Karpas-422 (cell line): ENCODE measurements at places on chromosomes 7 and 10. TPM values are rescaled to one million over a fixed set of nuclear protein-coding genes. Genes with fewer than 3 reads are reported as not detected.
A peak's percentile ranks its signal among the peaks of the same experiment; 100 is the strongest.

GLI3 gene
- 0.07 TPM in 1 of 2 replicates, not detected in the other for total RNA-seq

GRCh38 chr7:21059069-21059468 lies 272.4 kb upstream of the SP8 start:
- H3K4me3 ChIP-seq, result no peak overlapping the region
- no peak for DNase-seq
- no peak overlapping the region for H3K27ac ChIP-seq
- no peaks in the 10 kb centered on the region for H3K36me3 ChIP-seq
- no peaks in the 10 kb centered on the region for H3K27me3 ChIP-seq

ADAM12 gene
- not detected in 2 replicates for total RNA-seq

C10orf53 gene
- not detected in 2 replicates for total RNA-seq

GRCh38 chr7:132164558-132165125 lies 411.6 kb downstream of the PLXNA4 start:
- no peak overlapping the region for H3K4me3 ChIP-seq
- H3K4me1 ChIP-seq, result no peaks in the 10 kb centered on the region
- H3K27ac ChIP-seq, result no peak overlapping the region
- H3K27me3 ChIP-seq, result no peaks in the 10 kb centered on the region

GRCh38 chr7:65269150-65269856 lies 104.4 kb upstream of the ZNF92 start:
- peaks cover 3% of the 10 kb centered on the region for H3K4me1 ChIP-seq
- H3K4me3 ChIP-seq, result peak overlapping the region; percentile 76
- H3K27ac ChIP-seq, result no peak overlapping the region
- no peaks in the 10 kb centered on the region for H3K36me3 ChIP-seq

DNA sequence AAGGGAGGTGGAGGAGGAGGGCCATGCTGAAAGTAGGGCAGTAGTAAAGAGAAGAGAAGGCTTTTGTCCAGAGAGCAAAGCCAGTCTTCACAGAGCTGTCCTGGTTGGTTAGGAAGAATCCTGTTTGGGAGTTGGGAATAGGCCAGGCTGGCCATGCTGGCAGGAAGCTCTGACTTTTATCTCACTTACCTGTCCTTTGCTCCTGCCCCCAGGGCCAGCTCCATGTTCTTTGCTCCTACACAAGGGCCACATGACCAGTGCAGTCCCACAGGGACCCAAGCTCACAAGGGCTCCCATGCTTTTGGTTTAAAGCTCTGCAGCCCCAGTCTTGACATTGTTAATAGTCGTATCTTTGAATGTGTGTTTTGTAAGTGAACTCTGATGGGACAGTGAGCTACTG lies 161.6 kb upstream of the KMT2E start:
- H3K27me3 ChIP-seq, result no peaks in the 10 kb centered on the region
- no peaks in the 10 kb centered on the region for H3K4me1 ChIP-seq
- no peak for DNase-seq
- H3K4me3 ChIP-seq, result no peak overlapping the region

STEAP4 gene
- total RNA-seq, result not detected in 2 replicates

DNA sequence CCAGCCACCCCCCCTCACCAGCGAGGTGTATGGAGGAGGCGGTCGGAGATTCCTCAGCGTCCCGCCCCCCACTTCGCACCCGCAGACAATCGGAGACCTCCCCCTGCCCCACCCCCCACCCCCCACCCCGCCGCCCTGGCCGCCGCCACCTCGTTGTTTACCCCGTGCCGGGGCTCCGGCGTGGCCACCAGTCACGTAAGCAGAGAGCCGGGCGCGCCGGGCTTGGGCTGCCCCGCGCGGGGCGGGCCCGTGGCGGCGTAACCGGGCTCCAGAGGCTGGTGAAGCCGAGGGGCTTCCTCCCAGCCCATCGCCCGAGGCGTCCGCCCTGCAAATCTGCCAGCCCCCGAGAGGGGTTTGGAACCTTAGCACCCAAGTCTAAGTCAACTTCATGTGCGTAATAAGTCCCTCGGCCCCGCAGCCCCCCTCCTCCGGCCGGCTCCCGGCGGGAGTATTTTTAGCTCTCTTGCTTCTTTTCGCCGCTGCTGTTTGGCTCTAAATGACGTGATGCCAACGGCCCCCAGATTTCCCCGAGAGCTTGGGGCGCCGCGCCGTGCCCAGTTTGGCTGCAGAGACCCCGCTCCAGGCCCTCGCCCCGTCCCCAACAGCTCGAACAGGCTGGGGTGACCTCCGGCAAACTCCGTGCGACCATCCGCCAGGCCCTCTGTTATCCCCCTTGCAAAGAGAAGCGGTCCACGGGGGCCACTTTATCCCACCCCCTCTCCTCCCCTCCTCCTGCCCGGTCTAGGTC lies 2.7 kb downstream of the MXI1 start:
- H3K4me1 ChIP-seq, result peaks cover 67% of the 10 kb centered on the region
- no peaks in the 10 kb centered on the region for H3K27me3 ChIP-seq
- peak; percentile 47 for DNase-seq
- no peaks in the 10 kb centered on the region for H3K36me3 ChIP-seq

ERVW-1 gene
- not detected in 2 replicates for total RNA-seq

DNA sequence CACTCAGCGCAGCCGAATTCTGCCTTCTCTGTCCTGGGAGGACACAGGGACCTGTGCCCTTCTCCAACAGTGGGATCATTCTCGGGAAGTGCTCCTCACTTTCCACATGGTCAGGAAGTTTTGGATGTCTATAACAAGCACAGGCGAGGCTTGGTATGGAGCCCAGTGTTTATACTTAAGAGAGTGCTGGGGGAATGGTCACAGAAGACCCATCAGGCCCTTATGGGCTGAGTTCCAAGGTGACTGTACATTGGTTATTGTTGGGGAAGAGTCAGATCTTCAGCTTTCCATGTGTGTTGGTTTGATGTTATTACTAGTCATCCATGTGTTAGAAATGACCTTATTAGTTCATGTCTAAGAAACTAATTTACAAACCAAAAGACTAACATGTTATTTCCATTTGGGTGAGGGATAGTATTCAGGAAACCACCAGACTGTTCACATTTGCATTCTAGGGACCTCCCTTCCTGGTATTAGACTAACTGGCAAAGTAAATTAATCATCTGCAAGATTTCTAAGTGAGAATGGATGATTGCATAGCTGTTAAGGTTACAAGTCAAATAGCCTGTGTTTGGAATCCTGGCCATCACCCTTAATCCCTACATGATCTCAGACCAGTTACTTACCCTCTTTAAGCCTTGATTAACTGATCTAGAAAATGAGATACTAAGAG lies 834.2 kb downstream of the LRMDA start:
- H3K27ac ChIP-seq, result no peak overlapping the region
- DNase-seq, result no peak
- no peak overlapping the region for H3K4me3 ChIP-seq
- H3K4me1 ChIP-seq, result no peaks in the 10 kb centered on the region

ODAD2 gene
- total RNA-seq, result not detected in 2 replicates

DNA sequence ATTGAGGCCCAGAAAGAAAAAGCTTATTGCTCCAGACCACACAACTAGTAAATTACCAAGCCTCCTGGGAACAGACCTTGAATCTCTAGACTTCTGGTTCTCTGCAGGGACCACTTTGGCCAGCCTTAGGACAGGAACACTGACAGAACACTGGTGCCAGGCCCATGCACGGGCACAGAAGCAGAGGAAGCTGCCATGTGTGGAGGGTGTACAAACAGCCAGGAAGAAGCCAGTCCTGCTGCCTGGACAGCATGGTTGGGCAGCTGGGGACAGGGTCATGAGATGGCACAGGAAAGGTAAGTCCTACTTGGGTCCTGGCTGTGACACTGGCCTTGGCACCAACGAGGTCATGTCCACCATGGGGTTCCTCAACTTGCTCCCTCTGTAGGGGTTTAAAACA lies 19.2 kb downstream of the MMRN2 start:
- no peaks in the 10 kb centered on the region for H3K4me1 ChIP-seq
- no peak for DNase-seq
- H3K36me3 ChIP-seq, result no peaks in the 10 kb centered on the region
- H3K27me3 ChIP-seq, result no peaks in the 10 kb centered on the region

DNA sequence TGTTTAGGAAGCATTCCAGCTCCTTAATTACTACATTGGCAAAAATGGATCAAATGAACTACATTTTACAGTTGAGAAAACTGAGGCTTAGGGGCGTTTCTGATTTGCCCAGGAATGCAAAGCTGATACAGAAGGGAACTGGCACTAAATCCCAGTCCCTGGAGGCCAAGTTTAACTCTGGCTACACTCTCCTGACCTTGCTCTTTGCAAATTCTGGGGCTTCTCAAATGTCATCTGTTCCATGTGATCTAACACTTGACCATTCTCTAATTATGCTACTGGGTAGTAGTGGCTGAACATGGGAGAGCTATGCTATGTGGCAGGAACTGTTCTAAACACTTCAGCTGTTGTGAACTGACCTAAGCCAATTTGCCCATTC lies 11.3 kb upstream of the HABP2 start:
- H3K36me3 ChIP-seq, result no peaks in the 10 kb centered on the region
- no peaks in the 10 kb centered on the region for H3K4me1 ChIP-seq
- H3K27ac ChIP-seq, result no peak overlapping the region
- DNase-seq, result no peak

DNA sequence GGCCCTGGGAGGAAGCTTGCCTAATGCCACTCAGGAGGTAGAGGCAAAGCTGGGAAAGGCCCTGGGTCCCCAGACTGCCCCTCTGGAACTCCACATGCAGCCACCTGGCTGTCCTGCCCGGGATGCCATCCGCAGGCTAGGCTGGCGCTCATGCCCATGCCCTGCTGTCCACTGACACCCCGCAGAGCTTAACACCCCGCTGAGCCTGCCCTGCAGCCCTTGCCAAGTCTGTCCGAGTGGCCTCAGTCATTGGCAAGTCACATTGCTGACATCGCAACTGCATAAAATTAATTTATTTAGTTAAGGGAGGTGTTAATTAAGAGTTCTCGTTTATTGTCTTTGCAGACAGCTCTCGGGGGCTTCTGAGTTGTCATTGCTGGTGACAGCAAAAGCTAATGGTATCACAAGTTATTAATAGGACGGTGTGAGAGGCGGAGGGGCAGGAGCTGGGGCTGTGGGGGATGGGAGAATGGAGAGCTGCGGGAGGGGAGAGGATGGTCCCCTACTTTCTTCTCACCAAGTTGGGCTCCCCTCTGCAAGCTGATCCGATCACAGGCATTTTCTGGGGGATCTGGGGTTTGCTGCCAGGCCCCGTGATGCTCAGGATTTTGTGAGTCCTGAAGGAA lies 55.6 kb upstream of the PCBD1 start:
- no peaks in the 10 kb centered on the region for H3K27me3 ChIP-seq
- DNase-seq, result no peak
- no peak overlapping the region for H3K4me3 ChIP-seq
- no peaks in the 10 kb centered on the region for H3K36me3 ChIP-seq
- no peaks in the 10 kb centered on the region for H3K4me1 ChIP-seq

- H3K4me1 ChIP-seq, result no peaks in the 10 kb centered on the region
- no peak overlapping the region for H3K27ac ChIP-seq
- DNase-seq, result no peak
Observed at GRCh38 chr10:61837755-61838171, 63.7 kb upstream of the ARID5B start.

DNA sequence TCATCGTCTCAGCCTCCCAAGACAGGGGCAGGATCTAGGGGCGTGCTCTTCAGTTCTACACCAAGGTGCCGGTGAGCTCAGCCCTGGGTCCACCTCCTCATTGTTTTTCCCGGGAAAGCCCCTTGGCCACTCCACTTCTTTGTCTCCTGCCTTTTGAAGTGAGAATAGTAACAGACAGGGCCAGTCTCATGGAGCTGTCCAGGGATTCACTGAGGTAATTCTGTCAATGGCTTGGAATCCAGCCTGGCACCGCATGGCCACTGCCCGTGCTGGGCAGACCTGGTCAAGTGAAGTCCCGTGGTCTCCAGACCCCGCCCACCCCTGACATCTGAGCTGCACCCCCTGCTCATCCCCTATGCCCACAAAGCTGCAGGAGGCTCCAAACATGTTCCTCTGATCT lies 138.9 kb downstream of the TNS3 start:
- no peaks in the 10 kb centered on the region for H3K36me3 ChIP-seq
- H3K27ac ChIP-seq, result no peak overlapping the region
- H3K4me1 ChIP-seq, result peaks cover 24% of the 10 kb centered on the region
- H3K27me3 ChIP-seq, result no peaks in the 10 kb centered on the region
- no peak for DNase-seq
- H3K4me3 ChIP-seq, result no peak overlapping the region

DNA sequence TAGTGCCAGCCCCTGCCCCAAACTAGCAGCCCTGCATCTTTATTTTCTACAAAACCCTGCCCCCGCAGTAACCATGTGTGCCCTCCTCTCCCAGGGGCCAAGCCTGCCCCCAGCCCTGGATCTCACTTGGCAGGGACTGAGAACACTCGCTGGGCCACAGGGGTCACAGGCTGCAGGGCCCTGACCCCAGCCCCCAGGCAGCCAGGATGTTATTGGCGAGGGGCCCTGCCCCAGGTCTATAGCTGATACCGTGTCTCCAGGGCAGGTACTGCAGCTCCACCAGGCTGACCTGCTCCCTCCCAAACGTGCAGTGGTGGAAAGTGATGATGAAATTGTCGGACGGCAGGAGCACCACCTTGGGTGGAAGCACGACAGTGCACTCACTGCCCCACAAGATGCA lies 35.9 kb upstream of the TUBB8 start:
- no peak overlapping the region for H3K4me3 ChIP-seq
- H3K4me1 ChIP-seq, result no peaks in the 10 kb centered on the region
- no peaks in the 10 kb centered on the region for H3K36me3 ChIP-seq
- no peak for DNase-seq

ARMC3 gene
- not detected in 2 replicates for total RNA-seq
